ENCODE measurements at places on chromosomes 7 and 10.

DNA sequence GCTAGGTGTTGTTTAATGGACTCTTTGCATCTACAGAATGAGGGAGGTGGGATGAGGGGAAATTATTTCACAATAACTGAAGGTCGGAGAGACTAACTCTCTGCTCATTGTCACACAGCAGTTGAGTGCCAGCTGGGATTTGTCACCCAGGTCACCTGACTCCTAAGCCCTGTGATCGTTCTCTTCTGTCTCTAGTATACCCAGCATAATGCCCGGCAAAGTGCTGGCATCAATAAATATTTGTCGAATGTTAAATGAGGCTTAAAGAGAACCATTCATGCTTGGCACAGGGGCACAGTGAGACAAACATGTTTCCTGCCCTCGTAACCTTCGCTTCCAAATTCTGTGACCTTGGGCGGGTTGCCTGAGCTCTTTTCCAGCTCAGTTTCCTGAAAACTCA lies 70.8 kb downstream of the TCF7L2 start:
- DNase-seq = peak; percentile 44

- peak; percentile 13 for DNase-seq
Measured at GRCh38 chr7:94433224-94433623, 38.5 kb downstream of the COL1A2 start.

GRCh38 chr10:98169379-98169778 lies 34.9 kb downstream of the R3HCC1L start:
- no peak for DNase-seq

DNA sequence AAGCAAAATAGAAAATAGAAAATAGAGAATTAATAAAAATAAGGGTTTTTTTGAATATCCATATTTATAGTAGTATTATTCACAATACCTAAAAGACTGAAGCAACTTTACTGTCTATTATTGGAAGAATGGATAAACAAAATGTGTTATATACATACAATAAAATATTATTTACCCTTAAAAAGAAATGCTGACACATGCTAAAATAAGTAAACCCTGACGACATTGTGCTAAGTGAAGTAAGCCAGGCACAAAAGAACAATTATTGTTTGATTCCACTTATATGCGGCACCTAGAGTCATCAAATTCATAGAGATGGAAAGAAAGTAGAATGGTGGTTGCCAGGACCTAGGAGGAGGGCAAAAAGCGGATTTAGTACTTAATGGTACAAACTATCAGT lies 39.0 kb downstream of the LRRC17 start:
- no peak for DNase-seq

Measured in fibroblast of pulmonary artery (primary cell).